ENCODE measurements at places on chromosomes 2 and 18.

- DNase-seq: no peak
These were observed 91.0 kb downstream of the TMEM185B start for GRCh38 chr2:120132190-120132589.

- DNase-seq: no peak
These were observed 288.2 kb upstream of the HS6ST1 start for GRCh38 chr2:128606837-128607236.

DNA sequence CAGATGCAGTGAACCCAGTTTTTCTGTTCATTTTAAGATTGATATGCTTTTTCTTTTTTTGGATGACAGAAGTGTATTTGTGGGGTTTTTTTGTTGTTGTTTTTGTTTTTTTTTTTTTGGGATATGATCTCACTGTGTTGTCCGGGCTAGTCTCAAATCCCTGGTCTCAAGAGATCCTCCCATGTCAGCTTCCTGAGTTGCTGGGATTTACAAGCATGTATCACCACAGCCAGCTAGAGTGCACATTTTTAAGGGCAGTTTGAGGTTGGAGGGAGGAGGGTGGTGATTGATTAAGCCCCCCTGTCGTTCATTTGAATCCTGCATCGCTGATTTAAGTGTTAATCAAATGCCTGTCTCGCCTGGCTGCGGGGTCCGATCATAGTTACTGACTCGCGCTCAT, 189.1 kb downstream of the GBX2 start:
- DNase-seq: no peak

- no peak for DNase-seq
These were observed 16.1 kb upstream of the FARP2 start for GRCh38 chr2:241339839-241340630.

DNA sequence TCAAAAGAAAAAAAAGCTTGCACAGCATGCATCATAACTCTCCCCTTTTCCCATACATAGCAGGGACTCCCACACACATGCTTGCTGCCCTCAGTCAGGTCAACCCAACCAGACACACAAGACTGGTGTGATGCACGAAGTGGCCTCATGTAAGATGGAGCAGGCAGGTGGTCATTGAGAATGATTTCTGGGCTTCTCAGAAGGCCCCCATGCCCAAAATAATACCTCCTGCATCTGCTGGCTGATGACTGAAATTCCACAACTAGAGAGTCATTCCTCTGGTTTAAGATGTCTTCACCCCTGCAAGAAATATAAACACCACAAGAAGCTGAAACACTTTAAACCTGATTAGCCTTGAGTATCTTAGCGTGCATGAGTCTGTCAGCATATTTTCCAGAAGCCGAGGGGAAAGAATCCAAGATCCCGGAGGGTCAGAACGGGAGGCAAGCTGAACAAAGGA, 131.1 kb downstream of the AFF3 start:
- DNase-seq: no peak

DNA sequence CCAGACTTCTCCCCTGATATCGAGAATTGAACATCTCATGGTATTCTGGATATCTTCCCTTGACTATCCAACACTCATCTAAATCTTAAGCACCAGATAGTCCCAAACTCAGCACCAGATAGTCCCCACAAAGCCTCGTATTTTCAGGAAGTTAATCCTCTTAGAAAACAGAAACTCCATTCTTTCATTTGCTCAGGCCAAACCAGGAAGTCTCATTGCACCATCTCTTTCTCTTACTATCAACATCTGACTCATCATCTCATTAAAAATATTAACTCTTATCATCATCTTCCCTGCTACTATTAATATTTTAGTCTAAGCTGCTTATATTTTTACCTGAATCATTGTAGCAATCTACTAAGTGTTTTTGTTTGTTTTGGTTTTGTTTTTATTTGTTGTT, 286.4 kb downstream of the GALNT13 start:
- no peak for DNase-seq

GRCh38 chr2:47617028-47617427, 165.9 kb upstream of the MSH6 start:
- DNase-seq: no peak

GRCh38 chr2:117815946-117816345, 1.5 kb downstream of the DDX18 start:
- no peak for DNase-seq

GRCh38 chr18:45713239-45713638, 10.7 kb upstream of the SLC14A1 start:
- DNase-seq: no peak

GRCh38 chr2:239093542-239093941, 245.7 kb downstream of the TWIST2 start:
- no peak for DNase-seq

GRCh38 chr18:5146093-5146492, 51.0 kb downstream of the AKAIN1 start:
- DNase-seq: no peak
